T-helper 22 cell (primary cell): ENCODE measurements at places on chromosomes 4 and X.

DNA sequence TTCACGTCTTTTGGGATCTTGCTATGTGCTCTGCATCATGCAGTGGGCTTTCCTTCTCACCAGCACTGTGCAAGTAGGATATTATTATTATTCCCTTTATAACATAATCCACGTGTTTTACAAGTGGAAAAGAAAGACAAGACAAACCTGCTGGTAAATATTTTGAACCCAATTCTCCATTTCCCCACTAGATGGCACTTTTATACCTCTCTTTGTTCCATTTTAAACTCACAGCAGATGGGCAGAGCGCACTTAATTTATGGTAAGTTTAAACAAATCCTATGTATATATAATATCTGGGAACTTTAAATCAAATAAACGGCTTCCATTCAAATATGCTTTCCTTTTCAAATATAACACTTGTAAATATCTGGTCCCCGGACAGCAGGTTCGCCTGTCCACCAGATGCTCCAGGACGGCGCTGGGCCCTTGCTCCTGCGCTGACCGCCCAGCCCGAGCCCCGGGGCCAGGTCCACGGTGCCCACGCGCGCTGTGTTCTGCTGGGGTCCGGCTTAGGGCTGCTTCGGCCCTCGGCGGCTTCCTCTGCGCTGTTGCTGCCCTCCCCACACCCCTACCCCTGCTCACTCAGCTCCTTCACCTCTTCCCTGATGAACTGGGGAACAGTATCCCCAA, 31.1 kb downstream of the F11 start:
- no peak for DNase-seq

DNA sequence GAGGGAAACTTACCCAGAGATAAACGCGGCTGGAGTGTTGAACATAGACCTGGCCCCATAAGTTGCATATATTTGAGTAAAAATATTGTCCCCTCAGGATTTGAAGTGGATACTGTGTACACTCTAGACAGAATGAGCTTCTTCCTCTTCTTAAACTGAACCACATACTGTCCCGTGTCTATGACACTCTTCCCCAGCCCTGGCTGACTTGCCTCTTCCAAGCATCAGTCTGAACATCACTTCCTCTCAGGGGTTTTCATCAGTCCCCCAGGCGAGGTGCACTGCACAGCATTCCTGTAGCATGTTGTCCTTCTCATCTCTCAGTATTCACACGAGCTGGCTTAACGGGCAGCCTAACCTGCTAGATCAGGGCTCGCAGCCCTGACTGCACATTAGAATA, 80.5 kb upstream of the TMEM150C start:
- DNase-seq: no peak

GRCh38 chrX:56763556-56764152, 34.6 kb downstream of the NBDY start:
- DNase-seq: peak; percentile 71

- DNase-seq: no peak
These were observed 1.6 kb upstream of the ARHGAP10 start for GRCh38 chr4:147730333-147730732.

GRCh38 chr4:78423790-78424189, 127.8 kb upstream of the ANXA3 start:
- no peak for DNase-seq

- DNase-seq: no peak
These were observed 55.3 kb upstream of the HPSE start for GRCh38 chr4:83389756-83390505.

GRCh38 chr4:55363691-55364351, 17.8 kb downstream of the SRD5A3 start:
- no peak for DNase-seq

- DNase-seq: no peak
These were observed 115.5 kb downstream of the EFHC2 start for GRCh38 chrX:44227991-44228390.

GRCh38 chrX:133550665-133551485, 135.6 kb upstream of the GPC4 start:
- DNase-seq: no peak

GRCh38 chr4:186161138-186161537, 30.2 kb upstream of the CYP4V2 start:
- DNase-seq: no peak

DNA sequence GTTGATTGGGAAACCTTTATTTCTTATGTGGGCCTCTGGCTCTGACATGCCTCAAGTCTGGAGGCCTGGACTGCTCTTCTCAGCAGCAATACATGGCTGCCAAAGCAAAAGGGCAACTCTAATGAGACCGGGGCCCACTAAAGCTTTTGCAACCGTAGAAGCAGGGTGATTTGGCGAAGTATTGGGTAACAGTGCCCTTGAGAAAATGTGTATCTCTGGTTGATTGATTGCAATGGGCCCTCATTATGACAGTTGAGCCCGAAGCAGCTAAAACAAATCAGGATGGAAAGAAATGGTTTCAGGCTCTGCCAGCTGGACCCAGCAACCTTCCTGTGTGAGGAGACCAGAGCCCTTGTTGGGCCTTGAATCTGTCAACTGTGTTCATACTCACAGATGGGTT, 73.4 kb downstream of the CLCN4 start:
- no peak for DNase-seq

DNA sequence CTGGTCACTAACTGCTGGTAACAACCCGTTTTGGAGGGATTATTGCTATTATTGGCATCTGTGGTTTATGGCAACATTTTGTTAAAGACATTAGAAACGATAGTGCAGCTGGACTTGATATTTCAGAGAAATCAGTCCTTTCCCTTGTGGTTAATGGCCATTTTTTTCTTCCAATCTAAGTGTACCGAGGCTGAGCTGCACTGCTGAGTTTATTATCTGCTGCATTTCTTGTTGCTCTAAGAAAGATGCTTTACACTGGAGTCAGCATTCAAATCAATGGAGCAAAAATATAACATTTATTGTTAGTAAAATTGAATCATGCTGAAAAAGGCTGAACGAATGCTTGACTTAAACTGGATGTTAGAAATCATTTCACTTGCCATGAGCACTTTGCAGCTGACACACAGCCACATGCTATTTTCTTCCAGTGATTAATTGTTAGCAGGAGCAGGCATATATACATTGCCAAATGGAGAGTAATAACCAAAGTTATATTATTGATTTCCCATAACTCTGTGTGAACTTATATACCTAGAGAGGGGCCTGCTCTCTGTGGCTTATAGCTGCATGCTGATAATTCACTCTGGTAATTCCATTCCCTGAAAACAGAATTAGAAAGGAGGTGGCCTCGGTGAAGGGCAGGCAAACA, 66.5 kb upstream of the TTC29 start:
- no peak for DNase-seq

DNA sequence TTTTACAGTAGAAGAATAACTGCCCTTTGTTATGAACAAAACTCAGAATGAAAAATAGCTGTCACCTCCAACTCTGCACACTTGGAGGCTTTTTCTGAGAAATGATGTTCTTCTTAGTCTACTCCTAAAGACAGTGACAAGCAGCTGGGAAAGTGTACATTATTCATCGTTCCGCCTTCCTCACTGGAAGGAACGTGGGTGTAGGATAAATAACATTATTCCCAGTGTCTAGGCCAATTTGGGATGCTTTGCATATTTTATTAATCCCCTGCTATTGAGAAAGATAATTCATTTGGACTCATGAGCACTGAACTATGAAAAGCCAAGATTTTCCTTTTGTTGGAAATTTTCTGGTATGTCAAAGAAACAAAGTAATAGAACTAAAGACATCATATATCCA, 87.8 kb downstream of the VCX2 start:
- no peak for DNase-seq

GRCh38 chrX:73563738-73564068, 706 bp downstream of the CHIC1 start:
- DNase-seq: no peak
